LoVo (cell line): ENCODE measurements at places on chromosomes 12 and 14.

DNA sequence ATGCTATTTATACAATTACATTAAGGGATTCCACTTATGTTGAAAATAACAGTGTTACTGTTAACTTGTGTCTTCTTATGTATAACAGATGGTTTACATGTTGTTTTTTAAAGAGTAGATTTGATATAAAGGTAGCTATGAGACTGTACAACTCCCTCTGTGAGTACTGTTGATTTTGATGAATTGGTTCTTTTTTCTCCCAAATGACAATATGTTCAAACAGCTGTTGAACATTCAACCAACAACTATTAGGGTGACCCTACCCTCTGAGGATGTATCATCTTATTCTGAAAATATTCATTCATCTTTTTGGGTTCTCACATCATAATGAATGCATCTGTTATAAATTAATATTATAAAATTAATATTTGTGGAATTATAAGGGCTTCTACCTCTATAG, 456.9 kb upstream of the MGAT4C start:
- DNase-seq: no peak

- no peak for DNase-seq
These were observed 50.4 kb downstream of the DYRK2 start for GRCh38 chr12:67698672-67699581.

DNA sequence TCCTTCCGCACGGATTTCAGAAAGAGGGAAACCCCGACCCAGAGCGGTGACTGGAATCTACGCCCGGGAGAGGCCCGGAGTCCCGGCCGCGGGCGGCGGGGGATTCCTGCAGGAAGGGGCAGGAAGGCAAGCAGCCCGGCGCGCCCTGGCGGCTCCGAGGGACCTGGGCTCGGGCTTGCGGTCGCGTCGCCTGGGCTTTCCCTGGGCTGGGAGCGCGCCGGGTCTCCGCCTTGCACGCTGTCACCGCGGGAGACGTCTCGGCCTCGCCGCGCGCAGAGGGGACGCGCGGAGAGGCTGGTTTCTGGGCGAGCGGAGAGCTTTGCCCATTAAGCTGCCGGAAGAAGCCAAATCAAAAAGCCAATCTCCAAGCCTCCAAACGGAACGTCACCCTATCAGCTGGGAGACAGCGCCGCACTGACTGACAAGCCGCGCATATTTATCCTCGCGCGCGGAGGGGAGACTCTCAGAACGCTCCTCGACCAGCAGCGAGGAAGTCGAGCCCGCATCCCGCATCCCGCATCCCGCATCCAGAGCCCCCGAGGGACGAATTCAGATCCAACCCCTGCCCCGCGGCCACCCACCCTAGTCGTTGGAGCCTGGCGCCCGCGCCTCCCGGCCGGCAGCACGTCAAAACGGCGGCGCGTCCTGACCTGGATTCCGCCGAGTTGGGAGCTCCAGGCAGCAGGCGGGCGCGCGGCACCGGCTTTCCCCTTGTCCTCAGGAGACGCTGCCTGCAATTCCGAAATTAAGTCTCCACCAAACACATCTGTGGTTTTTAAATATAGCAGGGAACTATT, at the start of gene SLC8A3:
Gene SLC8A3, minus strand, starts transcription at position 293 of the 797 bp plus-strand sequence. CDS start 20,529 bp downstream, outside the sequence.
- DNase-seq: no peak

GRCh38 chr14:23066855-23067744, 9.8 kb upstream of the CDH24 start:
- no peak for DNase-seq

DNA sequence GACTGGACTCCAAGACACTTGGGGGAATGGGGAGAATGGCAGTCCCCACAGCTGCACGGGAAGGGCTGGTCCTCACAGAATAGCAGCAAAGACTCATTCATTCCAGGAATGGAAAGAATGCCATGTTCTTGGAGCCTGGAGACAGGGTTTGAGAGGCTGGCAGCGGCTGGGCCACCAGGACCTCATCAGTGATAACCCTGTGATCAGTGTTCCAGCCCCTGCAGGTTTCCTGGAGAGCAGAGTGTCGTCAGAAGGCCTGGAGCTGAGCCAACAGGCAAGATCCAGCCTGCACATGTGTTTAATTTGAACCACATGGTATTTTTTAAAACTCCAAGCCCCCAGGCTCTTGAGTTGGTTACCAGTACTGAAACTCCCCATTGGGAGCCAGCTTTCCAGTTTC, 11.3 kb downstream of the BDKRB1 start:
- no peak for DNase-seq

DNA sequence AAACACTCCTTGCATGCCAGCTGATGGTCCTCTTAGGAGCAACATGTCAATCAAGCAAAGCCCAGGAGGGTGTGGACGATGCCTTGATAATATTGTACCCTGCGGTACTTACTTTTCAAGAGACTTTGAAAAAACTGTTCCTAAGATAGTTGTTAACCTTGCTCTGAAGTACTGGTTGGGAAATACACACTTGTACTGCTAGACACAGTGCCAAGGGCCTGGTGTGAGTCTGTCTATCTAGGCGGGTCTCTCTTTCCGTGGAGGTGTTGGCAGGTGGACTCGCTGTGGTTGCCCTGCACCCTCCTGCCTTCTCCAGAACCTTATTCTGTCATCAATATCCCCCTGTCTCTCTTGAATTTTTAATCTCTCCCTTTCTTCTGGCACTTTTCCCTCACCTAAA, 189.4 kb downstream of the NRXN3 start:
- DNase-seq: no peak

GRCh38 chr14:106679776-106680175, 1153.4 kb downstream of the TMEM121 start:
- DNase-seq: no peak

- DNase-seq: no peak
These were observed 73.0 kb downstream of the FUT8 start for GRCh38 chr14:65485516-65485915.

DNA sequence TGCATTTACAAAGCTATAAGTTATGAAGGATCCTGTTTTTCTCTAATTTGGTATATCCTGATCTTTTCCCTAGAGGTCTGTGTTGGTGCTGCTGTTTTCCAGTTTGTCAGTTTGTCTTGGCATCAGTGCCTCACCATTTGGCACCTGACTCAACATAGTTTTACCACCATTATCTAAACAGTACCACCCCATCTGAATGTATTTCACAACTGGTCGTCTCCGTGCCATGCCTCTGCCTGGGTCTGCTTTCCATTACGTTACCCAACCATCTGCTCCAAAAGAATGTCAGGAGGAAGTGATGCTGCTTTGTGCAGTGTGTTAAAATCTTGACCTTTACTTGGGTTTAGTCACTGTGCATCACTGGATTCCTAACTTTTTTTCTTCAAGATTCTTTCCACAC, 129.3 kb upstream of the RASSF8 start:
- no peak for DNase-seq

DNA sequence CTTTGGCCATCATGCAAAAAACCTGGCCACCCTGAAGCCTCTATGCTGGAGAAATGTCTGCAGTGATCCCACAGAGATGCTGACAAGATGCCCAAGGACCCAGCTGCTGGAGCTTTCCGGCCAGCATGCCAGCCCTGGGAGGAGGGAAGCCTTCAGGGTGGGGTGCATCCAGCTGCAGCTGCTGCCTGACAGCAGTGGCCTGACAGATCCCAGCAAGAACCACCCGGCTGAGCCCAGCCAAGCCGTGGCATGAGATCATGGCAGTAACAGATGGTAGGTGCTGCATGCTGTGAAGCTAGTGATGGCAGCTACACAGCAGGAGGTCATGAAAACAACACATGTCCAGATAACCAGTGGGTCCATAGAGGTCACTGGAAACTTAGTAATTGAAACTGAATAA, 13.8 kb downstream of the CLBA1 start:
- no peak for DNase-seq

DNA sequence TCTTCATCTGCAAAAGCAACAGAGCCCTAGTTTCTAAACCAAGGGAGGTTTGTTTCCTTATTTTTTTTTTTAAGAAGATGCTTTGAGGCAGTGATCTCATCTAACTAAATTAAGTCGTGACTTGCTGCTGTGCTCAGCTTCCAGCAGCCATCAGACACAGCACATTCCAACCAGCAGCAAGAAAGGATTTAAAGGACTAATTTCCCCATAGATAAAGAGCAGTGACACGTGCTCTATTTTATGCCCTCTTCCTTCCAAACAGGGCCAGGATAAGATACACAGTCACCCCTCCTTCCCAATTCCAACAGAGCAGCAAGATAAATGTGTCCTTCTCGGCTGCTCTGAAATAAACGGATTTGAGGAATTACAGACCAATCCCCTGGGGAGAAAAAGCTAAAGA, 81.7 kb downstream of the PRKAB1 start:
- no peak for DNase-seq

DNA sequence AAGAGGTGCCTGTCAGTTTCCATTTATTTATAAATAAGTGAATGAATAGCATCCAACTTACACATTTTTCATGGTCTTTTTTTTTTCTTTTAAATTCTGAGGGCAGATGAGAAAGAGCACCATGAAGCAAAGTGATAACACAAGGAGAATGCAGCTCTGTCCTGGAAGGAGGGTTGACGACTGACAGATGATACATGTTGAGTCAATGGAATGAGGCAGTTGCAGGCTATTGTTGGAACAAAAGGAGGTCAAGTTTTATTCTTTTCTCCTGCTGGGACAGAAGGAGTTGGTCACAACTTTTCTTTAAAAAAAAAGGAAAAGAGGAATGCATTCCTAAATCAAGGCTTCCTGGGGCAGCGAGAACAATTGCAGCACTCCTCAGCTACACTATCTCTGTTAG, 119.9 kb upstream of the PLEKHG7 start:
- no peak for DNase-seq

GRCh38 chr12:58711974-58712373, 208.3 kb downstream of the LRIG3 start:
- DNase-seq: no peak

GRCh38 chr12:94650143-94651056, at the start of gene TMCC3:
Gene TMCC3, minus strand, starts transcription at chr12:94650557. Its CDS starts 127 bp downstream, at chr12:94650430.
- DNase-seq: peak; percentile 71

- no peak for DNase-seq
These were observed 6.6 kb downstream of the CACNB3 start for GRCh38 chr12:48824905-48825304.

- DNase-seq: no peak
These were observed 95.8 kb upstream of the ATXN7L3B start for GRCh38 chr12:74441872-74442271.

DNA sequence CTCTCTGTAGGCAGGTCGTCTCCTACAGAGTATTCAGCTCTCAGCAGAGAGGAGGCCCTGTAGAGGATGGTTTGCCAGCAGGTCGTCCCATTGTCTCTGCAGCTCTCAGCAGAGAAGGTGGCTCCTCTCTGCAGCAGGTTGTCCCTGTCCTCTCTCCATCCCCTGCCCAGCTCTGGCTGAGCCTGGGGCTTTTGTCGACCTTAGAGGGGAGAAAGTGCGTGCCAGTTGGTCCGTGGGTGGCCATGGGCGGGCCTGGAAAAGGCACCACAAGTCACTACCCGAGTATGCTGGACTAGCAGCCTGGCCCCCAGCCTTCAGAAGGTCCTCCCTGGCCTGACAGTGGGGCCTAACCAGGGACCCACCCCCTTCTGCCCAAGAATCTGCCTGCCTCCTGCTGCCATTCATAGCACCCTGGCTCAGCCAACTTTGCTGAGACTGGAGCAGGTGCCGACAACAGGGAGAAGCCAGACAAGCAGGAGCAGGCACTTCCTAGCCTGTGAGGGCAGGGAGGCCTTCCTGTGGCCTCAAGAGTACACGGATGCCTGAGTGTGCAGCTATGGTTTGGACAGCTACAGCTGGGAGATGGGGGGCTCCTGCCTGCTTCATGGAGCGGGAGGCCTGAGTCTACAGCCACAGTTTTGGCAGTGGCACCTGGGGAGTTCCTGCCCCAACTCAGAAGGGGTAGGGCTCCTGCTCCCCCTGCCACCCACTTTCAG, 59.7 kb upstream of the KCNH3 start:
- DNase-seq: no peak

DNA sequence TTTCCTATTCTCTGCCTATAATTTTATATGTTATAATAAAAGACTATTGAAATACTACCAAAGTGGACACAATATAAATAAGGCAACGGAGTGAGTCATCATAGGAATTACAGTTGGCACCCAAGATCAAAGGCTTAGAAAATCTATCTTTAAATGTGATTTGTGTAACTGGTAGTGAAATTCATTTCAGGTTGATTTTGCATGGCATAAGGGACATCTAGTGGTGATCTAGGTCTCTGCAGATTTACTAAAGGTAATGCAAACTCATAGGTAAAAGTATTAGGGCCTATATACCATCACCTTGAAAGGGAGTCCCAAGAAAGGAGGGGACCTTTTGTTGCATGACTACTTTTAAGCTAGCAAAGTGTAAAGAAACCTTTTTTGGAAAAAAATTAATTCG, 527.2 kb downstream of the NRXN3 start:
- DNase-seq: peak; percentile 25

DNA sequence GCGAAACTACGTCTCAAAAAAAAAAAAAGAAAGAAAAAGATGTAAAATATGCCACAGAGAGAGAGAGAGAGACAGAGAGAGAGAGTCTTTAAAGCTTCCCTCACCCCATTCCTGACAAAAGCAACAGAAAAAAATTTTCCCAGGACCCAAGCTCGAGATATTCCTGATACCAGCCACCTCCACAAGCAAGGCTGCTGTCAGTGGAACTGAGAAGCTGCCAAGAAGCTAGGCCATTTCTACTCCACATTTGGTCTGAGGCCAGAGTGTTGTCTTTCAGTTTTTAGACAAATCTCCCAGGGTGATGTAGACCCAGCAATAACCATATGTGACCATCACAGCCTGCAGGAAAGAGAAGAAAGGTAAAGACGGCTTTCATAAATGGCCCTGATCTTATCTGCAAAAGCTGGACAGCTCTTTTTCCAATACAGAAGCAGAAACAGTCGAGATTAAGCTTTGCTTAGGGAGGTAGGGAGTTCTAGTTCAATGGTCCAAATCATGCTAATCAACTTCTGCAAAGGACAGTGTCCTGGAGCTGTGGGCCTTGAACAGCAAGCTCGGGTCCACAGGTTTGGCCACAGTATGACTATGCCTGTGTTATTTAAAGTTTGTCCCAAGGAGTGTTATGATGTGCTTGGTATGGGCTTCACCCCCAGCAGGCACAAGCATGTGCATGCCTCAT, 130.3 kb upstream of the NUDT4 start:
- DNase-seq: no peak

- DNase-seq: no peak
These were observed 92.2 kb downstream of the DYRK2 start for GRCh38 chr12:67740711-67741110.

DNA sequence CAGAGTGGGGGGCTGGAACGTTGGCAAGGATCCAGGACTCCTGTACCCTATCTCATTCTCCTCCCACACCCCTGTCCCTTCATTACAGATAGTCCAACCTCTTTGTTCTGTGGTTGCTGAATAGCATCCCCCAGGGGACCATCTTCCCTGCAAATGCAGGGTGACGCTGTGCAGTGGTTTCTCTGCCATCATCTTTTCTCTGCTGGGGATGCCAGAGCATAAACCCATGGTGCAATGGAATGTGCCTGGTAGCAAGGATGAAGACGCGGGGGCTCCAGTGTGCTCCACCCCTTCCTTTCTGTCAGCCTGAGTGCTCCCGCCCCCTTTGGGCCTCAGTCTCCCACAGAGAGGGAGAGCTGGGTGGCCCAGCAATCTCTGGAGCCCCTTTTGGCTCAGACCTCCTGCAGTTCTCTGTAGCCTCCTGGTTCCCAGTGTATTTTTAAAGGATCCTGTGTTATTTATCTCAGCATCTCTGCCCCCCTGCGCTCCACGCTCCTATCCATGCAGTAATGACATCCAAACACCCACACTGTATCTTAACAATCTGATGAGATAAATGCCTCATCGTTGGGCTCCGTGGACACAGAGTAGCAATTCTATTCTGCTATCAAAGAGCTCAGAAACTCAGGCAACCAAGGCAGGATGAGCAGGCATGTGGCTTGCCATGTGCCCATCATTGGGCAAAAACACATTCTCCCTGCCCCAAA, 212.8 kb downstream of the CACNA1C start:
- no peak for DNase-seq
